ENCODE measurements at places on chromosomes 5 and 9.
A peak's percentile ranks its signal among the peaks of the same experiment; 100 is the strongest.

DNA sequence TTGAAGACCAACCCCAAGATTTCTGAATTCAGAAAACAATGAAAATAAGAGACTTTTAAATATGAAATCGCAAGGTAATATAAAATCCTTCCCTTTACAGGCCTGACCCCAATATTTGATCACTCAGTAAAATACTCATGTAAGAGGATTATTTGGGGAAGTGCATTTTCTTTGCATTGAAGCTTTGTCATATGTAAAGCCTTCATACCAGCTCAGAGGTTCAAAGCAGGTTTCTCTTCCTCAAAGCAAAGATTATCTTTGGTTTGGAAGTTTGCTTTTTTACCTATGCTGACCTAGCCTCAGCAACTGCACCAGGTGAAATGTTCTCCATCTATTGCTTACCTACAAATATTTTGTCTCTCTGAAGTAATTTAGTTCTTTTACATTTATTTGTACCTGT is 106.5 kb upstream of the PARP8 start:
- no peak for DNase-seq

DNA sequence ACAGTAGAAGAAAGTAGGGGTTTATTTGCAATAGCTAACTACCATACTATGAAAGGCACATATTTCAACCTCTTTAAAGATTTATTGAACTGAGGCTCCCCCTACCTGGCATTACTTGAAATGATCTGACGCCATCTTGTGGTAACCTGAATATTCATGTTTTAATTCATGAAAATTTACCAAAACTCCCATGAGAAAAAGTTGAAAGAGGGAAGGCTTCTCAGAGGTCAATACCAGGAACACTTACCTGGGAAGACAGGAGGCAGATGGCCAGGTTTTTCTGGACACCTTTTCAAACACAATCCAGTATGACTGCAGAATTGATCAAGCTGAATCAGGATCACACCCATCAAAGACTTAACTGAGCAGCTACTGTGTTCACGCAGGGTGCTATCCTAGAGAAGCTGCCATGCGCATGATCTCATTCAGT is 9.4 kb downstream of the PRELID2 start:
- peak; percentile 49 for DNase-seq

- peak; percentile 8 for DNase-seq
These were observed 1.7 kb upstream of the TMEM267 start for GRCh38 chr5:43485406-43485805.

- no peak for DNase-seq
These were observed 29.2 kb upstream of the NEK6 start for GRCh38 chr9:124228516-124228915.

- DNase-seq, result no peak
These were observed 45.3 kb upstream of the CDK5RAP2 start for GRCh38 chr9:120625222-120625621.

GRCh38 chr9:33349743-33350142 is 52.6 kb downstream of the AQP7 start:
- DNase-seq, result no peak
